ENCODE measurements at places on chromosomes 11 and 22. TPM values are rescaled to one million over a fixed set of nuclear protein-coding genes. Genes with fewer than 3 reads are reported as not detected.

RAB38 gene
- total RNA-seq = 0.76 TPM

ART5 gene
- total RNA-seq = not detected

DKK3 gene
- not detected for total RNA-seq

CBLIF gene
- total RNA-seq = not detected

OTOG gene
- total RNA-seq = not detected

CARD18 gene
- not detected for total RNA-seq

SHISAL1 gene
- not detected for total RNA-seq

TTC36 gene
- total RNA-seq = not detected
